CD4-positive, alpha-beta T cell treated with Interleukin-6 for 4 hours (primary cell): ENCODE measurements at places on chromosomes 3 and 15.
A peak's percentile ranks its signal among the peaks of the same experiment; 100 is the strongest.

GRCh38 chr3:13846238-13846637 lies 33.6 kb downstream of the WNT7A start:
- no peak for DNase-seq

DNA sequence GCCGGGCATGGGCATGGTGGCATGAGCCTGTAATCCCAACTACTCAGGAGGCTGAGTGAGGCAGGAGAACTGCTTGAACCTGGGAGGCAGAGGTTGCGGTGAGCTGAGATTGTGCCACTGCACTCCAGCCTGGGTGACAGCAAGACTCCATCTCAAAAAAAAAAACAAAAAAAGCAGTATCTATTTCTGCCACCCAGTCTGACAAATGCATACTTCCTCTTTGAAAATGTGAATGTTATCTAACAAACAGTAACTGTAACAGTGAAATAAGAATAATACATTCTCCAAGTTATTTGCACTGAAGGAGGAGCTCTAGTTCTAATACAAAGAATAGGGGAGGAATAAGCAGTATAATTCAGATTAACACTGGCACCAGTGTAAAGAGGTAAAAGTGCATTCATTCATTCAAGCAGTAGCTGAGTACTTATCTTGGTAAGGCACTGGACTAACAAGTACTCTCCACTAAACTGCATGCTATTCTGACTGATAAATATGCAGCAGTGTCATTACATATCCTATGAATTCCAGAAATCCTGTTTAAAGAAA lies 12.9 kb downstream of the VPS13C start:
- no peak for DNase-seq

GRCh38 chr15:85407421-85408269 lies 27.2 kb downstream of the AKAP13 start:
- DNase-seq: peak; percentile 30

DNA sequence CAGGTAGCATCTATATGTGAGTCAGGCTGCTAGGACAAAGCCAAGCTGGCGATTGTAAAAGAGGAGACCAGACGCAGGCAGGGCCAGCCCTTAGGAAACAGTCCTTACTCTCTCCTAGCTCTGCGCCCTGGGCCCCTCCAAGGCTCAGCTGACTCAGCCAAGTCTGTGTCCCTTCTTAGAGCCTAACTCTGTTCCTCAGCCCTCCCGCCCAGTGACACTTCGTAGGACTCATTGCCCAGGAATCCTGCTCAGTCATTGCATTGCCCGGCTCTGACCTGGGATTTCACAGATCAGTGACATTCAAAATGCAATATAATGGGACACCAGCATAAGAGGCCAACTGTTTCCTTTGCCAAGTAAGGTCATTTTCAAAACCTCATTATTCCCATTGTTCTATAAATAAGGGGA lies 244.2 kb downstream of the TLE3 start:
- no peak for DNase-seq

DNA sequence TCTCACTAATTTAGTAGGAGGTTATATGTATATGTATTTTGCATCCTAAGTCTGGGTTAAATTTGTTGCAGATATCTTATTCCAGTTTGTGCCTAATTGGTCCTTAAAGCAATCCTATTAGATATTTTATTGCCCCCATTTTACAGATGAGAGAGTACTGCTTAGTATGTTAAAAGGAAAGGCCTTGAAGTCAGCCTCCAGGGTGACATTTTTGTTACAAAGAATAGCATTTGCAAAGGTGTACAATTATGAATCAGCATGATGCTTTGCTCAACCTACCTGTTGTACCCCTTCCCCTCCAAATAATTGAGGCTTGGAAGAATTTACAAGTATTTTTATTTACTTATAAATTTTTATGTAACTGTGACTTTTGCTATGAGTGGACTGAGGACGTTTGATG lies 14.0 kb downstream of the STT3B start:
- no peak for DNase-seq

DNA sequence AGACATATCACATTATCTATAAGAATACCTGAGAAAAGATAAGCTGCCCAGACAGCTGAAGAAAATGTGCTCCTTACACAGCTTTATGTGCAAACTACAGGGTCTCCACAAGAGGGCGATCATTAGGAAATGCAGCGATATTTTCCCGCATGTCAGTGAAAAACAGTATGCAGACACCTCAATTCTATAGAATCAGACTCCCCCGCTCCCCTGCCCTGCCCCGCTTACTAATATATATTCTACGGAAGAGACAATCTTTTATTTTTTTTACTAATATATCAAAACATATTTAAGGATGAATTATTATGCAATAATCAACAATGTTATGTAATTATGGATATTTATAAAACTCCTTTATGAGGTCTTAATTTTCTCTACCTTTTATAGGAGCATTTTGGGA lies 681.3 kb downstream of the ROBO1 start:
- DNase-seq: no peak

DNA sequence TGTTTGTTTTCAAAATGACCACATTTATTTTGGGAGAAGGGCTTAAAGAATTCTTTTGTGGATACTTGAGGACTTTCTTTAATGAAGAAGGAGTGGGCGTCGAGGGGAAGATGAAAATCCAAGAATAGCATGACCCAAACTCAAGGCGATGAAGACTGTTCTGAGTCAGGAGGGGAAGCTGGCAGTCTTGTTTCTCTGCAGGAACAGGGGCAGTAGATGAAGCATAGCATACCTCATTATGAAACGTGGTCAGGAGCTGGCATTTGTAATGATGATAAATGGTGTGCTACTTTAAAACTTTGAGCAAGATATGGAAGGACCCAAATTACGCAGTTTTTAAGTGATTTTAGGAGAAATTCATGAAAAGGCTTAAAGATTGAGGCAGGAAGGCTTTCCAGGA lies 549.0 kb downstream of the IGSF11 start:
- no peak for DNase-seq

DNA sequence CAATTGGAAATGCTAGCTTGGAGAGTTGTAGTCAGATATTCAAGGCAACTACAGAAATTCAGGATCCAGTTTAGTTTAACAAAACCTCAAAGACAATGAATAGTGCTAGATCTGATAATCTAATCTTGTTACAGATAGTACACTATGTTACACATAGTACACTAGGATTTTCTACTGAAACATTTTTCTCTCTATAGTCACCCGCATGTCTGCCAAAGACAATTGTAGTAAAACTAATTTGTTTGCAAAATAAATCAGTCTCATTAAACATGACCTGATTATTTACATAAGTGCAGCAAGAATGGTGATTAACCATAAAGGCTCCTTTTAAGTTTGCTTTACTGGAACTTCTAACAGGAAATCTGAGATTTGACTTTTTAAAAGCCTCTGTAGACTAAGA lies 52.0 kb downstream of the ILDR1 start:
- no peak for DNase-seq

- DNase-seq: no peak
Observed at GRCh38 chr3:127016461-127016860, 33.5 kb downstream of the PLXNA1 start.

- no peak for DNase-seq
Observed at GRCh38 chr3:183233966-183234365, 19.1 kb upstream of the B3GNT5 start.

DNA sequence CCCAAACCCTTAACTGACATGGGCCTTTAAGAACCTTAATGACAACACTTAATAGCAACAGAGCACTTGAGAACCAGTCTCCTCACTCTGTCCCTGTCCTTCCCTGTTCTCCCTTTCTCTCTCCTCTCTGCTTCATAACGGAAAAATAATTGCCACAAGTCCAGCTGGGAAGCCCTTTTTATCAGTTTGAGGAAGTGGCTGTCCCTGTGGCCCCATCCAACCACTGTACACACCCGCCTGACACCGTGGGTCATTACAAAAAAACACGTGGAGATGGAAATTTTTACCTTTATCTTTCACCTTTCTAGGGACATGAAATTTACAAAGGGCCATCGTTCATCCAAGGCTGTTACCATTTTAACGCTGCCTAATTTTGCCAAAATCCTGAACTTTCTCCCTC lies 49.9 kb downstream of the PGPEP1L start:
- no peak for DNase-seq

GRCh38 chr3:98500019-98500418 lies 2.5 kb downstream of the OR5K2 start:
- DNase-seq: no peak

DNA sequence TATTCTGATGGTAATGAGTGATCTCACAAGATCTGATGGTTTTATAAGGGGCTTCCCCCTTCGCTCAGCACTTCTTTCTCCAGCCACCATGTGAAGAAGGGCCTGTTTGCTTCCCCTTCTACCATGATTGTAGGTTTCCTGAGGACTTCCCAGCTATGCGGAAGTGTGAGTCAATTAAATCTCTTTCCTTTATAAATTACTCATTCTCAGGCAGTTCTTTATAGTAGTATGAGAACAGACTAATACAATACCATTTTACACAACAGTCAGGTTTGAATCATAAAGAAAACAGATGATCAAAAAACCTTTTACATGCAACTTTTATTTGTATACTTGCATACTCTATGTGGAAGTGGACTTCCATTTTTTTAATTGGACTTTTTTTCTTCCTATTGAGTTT lies 46.7 kb upstream of the CBLB start:
- no peak for DNase-seq

- DNase-seq: no peak
Observed at GRCh38 chr3:104206925-104207324, 1159.8 kb upstream of the ALCAM start.

- DNase-seq: peak; percentile 33
Observed at GRCh38 chr3:183895296-183895695, 10.6 kb upstream of the PARL start.

- no peak for DNase-seq
Observed at GRCh38 chr3:39146083-39146501, 7.3 kb downstream of the CSRNP1 start.

GRCh38 chr15:34821831-34822230 lies 26.5 kb upstream of the ACTC1 start:
- DNase-seq: no peak

GRCh38 chr3:106018929-106019550 lies 150.2 kb upstream of the CBLB start:
- DNase-seq: no peak

DNA sequence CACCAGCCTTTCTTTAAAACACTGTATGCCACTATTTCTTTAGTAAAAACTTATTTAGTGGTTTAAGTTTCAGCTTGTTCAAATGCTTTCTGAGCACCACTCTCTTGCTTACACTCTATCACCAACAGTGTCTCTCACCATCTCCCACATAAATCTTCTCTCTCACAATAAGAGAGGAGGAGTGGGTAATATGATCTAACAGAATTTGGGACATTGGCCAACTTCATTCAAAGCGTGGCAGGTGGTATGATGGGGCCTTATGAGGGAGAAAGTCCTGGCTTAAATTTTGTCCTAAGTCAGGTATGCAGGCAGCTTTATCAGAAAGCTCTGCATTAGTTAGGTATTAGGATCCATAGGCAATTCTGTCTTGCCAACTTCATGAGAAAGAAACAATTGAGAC lies 1132.5 kb downstream of the TUSC7 start:
- DNase-seq: no peak

- no peak for DNase-seq
Observed at GRCh38 chr15:51119120-51119519, 24.4 kb upstream of the TNFAIP8L3 start.

- DNase-seq: no peak
Observed at GRCh38 chr3:142844339-142844977, 44.4 kb downstream of the PCOLCE2 start.

DNA sequence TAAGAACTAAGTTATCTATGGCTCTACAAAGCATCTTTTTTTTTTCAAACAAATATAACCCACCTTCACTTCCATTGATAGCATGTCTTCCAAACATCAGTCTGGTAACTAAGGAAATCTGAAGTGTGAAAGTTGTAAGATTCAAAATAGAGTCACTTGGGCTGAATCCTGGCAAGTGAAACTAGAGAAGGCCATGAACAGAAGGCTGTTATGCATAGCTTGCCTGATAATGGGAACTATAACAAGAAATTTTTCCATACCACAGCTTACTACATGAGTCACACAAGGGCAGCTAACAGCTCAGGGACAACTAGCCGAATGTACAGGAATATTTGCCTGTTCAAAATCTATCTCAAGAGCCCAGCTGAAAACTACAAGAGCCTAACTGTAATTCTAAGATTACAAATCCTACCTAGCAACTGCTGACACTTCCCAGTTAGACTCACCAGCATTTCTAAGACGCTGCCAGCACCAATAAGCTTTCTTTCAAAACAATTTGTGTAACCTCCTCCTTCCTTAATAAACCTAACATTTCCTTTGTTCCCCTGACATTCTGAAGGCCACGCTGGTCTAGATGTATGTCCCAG lies 1066.5 kb downstream of the PLOD2 start:
- no peak for DNase-seq

GRCh38 chr3:35651851-35652250 lies 12.5 kb downstream of the ARPP21 start:
- DNase-seq: no peak

GRCh38 chr15:82810890-82811426 lies 1.5 kb downstream of the WHAMM start:
- peak; percentile 54 for DNase-seq

- DNase-seq: no peak
Observed at GRCh38 chr3:72669224-72669623, 179.0 kb downstream of the SHQ1 start.

DNA sequence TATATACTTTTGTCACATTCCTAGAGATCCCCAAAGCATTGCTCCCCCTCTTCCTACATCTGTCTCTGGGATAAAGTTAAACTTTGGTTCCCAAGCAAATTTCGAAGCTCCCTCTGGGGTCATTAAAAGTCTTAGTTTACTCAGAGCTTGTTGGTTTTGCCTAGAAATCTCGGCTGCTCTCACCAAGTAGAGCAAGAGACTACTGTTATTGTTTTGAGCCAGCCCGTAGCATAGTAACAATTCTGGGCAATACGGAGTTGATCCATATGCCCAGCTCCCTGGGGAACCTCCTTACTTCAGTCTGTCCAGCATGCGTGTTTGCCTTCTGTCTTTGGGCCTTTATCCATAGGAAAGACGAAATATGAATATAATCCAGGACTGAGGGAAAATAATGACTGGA lies 10.0 kb upstream of the P3H2 start:
- no peak for DNase-seq

- no peak for DNase-seq
Observed at GRCh38 chr3:135248213-135248612, 453.2 kb downstream of the EPHB1 start.

- DNase-seq: no peak
Observed at GRCh38 chr3:72810659-72811434, 37.4 kb downstream of the SHQ1 start.

DNA sequence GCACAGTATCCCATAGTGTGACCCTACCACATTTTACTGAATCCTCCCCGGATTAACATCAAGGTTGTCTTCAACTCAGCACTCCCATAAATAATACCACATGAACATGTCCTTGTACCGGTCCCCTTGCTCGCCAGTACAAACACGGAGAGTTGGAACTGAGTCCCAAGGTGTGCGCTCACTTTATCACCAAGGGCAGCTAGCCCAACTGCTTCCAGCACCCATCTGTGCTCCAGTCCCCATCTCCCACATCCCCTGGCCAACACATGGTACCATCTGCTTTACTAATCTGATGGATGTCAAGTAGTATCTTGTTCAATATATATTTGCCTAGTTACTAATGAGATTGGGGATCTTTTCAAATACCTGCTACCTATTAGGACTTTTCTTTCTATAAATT lies 64.7 kb downstream of the ISG20 start:
- no peak for DNase-seq

GRCh38 chr15:69552057-69552815 lies 99.6 kb downstream of the RPLP1 start:
- no peak for DNase-seq

GRCh38 chr15:65759441-65759840 lies 32.7 kb downstream of the DENND4A start:
- no peak for DNase-seq

- peak; percentile 48 for DNase-seq
Observed at GRCh38 chr15:85044251-85044853, 62.7 kb downstream of the PDE8A start.

GRCh38 chr15:27863000-27863399 lies 236.1 kb downstream of the OCA2 start:
- no peak for DNase-seq
